ENCODE measurements at places on chromosomes 5 and 9.

- no peak for DNase-seq
Measured at GRCh38 chr5:15516486-15516885, 16.5 kb downstream of the FBXL7 start.

DNA sequence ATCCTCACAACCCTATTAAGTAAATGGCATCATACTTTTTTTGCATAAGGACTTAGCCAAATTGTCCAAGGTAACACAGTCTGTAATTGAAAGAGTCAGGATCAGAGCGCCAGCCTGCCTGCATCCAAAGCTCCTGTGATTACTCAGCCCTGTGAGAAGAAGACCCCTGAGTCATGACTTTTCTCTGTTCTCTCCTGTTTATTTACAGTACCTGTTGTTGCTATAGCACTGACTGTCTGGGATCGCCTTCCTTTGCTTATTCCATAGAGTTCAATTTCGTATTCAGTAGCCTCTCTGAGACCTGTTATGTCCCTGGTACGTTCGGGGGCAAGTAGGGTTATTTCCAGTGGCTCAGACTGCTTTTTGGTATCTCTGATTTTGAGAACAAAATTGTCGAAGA, 71.8 kb downstream of the TNC start:
- DNase-seq, result no peak

DNA sequence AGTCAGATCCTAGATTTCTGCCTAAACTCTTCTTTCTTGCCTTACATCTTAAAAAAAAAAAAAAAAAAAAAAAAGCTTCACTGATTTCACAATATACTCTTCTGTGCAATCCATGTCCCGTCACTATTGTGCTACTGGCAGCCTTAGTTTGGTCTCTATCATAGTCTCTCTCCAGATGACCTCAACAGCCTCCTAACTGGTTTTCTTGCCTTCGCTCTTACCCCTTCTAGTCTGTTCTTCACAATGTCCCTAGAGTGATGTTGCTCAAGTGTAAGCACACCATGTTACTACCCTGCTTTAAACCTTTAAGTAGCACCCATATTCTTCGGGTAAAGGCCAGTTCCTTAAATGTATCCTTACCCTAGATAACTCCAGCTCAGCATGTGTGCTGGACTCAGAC, 25.8 kb downstream of the CD180 start:
- no peak for DNase-seq

DNA sequence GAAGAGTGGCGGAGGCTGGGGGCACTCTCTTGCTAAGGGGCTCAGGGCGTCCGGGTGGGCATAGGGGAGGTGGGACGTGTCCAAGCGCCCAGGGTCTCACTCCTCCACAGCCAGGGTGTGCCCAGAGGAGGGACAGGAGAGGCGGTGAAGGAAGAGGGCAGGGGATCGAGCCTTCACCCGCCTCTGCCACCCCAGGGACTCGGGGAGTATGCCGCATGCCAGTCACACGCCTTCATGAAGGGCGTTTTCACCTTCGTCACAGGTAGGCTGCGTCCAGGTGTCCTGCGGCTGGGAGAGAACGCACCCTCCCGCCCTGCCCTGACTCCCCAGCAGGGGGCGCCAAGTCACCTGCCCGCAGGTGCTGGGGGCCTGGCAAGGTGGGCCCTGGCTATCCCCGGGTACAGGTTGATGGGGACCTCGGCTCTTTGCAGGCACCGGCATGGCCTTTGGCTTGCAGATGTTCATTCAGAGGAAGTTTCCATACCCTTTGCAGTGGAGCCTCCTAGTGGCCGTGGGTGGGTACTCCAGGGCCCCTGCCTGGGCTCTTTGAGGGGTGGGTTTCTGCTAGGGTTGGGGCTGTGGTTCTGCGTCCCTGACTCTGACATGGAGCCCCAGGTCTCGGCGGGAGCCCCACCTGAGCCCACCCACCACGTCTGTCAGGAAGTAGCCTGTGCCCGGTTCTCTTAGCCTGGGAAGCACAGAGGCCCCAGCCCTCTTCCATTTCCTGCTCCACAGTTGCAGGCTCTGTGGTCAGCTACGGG, 552 bp downstream of the TMEM141 start:
- DNase-seq, result peak; percentile 70

DNA sequence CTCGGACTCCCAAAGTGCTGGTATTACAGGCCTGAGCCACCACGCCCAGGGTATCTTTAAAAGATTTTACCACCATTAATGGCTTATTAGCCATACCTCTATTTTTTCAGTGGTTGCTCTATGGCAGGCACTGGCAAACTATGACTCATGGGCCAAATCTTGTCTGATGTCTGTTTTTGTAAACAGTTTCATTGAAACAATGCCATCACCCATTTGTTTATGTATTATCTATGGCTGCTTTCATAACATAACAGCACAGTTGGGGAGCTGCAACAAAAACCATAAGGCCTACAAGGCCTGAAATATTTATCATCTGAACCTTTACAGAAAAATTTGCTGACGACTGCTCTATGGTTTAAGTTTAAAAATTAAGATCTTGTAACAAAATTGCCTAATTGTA, 66.8 kb downstream of the SLC38A9 start:
- DNase-seq, result no peak

- no peak for DNase-seq
Measured at GRCh38 chr9:13110766-13111417, 168.6 kb downstream of the MPDZ start.

- DNase-seq, result no peak
Measured at GRCh38 chr9:38318759-38319495, 73.6 kb upstream of the ALDH1B1 start.

- DNase-seq, result no peak
Measured at GRCh38 chr9:33884856-33885701, 68.1 kb downstream of the UBE2R2 start.

GRCh38 chr5:95609711-95610110, 10.2 kb upstream of the GPR150 start:
- no peak for DNase-seq

GRCh38 chr5:100472091-100472490, 63.1 kb upstream of the FAM174A start:
- DNase-seq, result no peak

DNA sequence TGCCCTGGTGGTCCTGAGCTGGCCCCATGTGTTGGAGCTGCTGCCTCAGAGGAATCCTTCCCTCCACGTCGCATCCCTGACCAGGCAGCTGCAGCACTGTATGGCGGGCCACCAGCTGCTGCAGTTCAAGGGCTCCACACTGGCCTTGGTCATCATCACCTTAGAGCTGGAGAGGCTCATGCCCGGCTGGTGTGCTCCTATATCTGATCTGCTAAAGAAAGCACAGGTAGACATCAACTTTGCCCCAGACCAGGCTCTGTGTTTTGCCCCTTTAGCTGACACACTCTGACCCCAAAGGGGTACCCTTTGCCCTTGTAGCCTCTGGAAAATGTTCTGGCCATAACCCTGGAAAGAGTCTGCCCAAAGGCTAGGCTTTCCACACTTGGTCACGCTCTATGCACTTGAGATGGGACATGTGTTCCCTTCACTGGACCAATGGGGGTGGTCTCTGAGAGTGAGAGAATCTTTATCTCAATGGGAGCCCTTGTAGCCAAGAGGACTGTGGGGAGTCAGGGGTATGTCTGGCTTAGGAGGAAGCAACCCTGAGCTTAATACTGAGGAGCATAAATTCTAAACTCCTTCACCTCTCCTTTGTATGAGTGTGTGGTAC, 4.8 kb downstream of the CCNI2 start:
- no peak for DNase-seq

DNA sequence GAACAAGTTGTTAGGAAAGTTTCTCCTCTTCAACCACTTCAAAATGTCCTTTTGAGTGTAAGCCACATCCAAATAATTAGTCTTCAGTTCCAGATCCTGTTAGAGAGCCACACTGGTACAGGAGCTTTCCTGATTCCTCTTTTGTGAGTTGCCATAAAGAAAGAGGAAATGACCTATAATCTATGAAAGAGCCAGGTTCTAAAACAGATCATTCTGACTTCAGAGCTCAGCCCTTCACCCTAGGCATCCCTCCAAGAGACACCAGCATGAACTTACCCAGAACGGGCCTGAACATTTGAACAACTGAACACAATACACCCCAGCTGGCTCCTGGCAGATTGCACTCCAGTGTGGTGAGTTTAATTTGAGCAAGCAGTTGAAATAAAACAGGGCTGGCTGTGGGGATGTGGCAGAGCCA, 25.7 kb downstream of the SLC1A1 start:
- DNase-seq, result no peak

GRCh38 chr5:41875121-41875520, 4.9 kb upstream of the OXCT1 start:
- DNase-seq, result peak; percentile 54

- no peak for DNase-seq
Measured at GRCh38 chr9:16134351-16134750, 581.5 kb downstream of the CCDC171 start.

DNA sequence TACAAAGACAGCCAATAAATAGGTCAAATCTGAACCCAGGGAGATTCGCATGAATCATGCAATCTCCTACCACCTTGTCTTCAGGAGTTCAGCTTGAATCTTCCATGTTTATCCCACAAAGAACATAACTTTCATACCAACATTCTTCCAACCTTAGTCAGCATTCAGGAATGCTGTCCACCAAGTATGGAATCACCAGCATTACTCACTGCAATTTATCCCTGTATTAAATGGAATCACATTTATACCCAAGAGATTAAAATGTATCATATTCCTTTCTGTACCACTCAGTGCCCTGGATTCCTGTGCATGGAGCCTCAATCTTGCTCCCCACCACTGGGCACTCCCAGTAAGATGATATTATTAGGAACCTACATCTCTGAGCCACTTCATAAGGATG, 162.6 kb downstream of the GLIS3 start:
- DNase-seq, result no peak

- no peak for DNase-seq
Measured at GRCh38 chr5:172911976-172912375, 47.2 kb upstream of the RPL26L1 start.

GRCh38 chr5:67879620-67880510, 335.7 kb upstream of the PIK3R1 start:
- no peak for DNase-seq

GRCh38 chr5:60883229-60883628, 39.2 kb upstream of the ELOVL7 start:
- DNase-seq, result no peak

GRCh38 chr9:96331236-96331947, 29.4 kb upstream of the HSD17B3 start:
- no peak for DNase-seq

- no peak for DNase-seq
Measured at GRCh38 chr5:166551384-166551783, 1740.1 kb upstream of the WWC1 start.

- no peak for DNase-seq
Measured at GRCh38 chr9:126432659-126433058, 106.0 kb downstream of the MVB12B start.

- DNase-seq, result no peak
Measured at GRCh38 chr5:158456756-158457155, 597.8 kb upstream of the CLINT1 start.

GRCh38 chr9:3371842-3372241, 154.0 kb downstream of the RFX3 start:
- no peak for DNase-seq

DNA sequence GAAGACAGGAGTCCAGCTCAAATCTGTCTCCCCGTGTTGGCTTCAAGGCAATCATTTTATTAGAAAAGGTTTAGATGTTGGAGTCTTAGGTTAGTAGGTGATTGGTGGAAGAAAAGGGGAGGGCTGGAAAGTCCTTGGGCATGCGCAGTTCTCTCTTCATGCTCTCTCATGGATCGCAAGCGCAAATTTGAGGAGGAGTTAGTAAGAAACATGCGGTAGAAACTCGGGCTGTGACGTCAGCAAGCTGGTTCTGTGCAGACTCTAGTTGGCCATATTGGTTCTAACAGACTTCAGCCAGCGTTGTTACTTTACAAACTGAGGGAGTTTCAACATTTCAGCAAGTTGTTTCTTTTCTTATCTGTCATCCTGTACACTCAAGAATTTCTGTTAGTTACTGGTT, 392.2 kb downstream of the CDK5RAP2 start:
- DNase-seq, result no peak

DNA sequence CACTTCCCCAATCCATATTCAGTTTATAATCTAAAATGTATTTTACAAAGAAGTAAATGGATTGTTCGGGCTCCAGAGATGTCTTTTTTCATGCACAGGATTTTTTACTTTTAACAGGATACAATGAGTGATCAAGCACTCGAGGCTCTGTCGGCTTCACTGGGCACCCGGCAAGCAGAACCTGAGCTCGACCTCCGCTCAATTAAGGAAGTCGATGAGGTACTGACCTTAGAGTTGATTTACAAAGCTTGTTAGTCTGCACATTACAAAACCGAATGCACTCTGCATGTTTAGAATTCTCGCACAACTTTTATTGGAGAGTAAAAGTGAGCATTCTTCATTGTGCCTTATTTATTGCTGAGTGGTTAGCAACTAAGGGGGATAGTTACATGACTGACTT, 65.2 kb downstream of the ERAP1 start:
- DNase-seq, result no peak

DNA sequence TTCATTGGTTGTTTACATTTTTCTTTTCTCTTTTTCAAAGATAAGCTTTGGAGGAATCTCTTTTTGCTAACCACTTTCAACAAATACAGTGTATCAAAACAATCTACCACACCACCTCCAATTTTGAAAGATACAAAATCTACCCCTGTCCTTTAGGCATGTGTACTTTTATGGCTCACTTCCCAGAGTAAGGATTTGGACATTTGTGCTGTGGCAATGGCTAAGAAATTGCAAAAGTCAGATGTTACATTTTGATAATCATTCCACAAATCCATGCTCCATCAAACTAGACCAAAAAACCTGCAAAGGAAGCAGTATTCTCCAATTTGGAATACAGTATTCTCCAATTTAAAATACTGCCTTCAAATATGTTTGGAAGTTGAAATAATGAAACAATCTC, 204.9 kb downstream of the MCTP1 start:
- no peak for DNase-seq

GRCh38 chr5:132456296-132456986, 34.1 kb downstream of the IRF1 start:
- DNase-seq, result no peak

DNA sequence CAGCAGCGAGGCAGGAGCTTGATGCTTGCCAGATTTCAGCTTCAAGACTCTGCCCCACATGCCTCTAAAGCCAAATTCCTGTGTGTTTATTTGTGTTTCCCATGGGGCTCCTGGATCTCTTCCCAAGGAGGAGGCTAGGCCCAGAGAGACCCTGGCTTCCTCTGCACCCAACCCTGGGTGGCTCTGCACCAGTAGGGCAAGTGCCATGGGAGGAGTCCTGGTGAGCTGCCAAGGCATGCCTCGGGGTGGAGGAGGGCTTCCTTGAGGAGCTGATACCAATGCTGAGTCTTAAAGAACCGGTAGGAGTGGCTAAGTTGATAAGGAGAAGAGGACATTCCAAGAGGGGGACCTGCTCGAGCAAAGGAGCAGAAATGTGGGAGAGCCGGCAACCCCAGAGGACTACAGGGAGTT, 6.8 kb upstream of the TIFAB start:
- DNase-seq, result no peak

- DNase-seq, result peak; percentile 63
Measured at GRCh38 chr5:149141224-149141956, at the start of gene ABLIM3. Gene ABLIM3, plus strand, starts transcription at chr5:149141493. Its CDS starts 603 bp downstream, at chr5:149142096.

- no peak for DNase-seq
Measured at GRCh38 chr5:33808699-33809098, 83.1 kb downstream of the ADAMTS12 start.
